ENCODE measurements at places on chromosomes 7 and 10. TPM values are rescaled to one million over a fixed set of nuclear protein-coding genes. Genes with fewer than 3 reads are reported as not detected.

- H3K27ac ChIP-seq: no peak overlapping the region
- H3K4me1 ChIP-seq: no peaks in the 10 kb centered on the region
- no peak for DNase-seq
- no peaks in the 10 kb centered on the region for H3K36me3 ChIP-seq
- H3K27me3 ChIP-seq: no peaks in the 10 kb centered on the region
- no peak overlapping the region for H3K4me3 ChIP-seq
Observed at GRCh38 chr10:66362522-66362921, 563.3 kb upstream of the LRRTM3 start.

Gene PTPRE
- 25.2 TPM for total RNA-seq

Gene DYNC1I1
- total RNA-seq: not detected

Gene PPP1R17
- not detected for total RNA-seq

DNA sequence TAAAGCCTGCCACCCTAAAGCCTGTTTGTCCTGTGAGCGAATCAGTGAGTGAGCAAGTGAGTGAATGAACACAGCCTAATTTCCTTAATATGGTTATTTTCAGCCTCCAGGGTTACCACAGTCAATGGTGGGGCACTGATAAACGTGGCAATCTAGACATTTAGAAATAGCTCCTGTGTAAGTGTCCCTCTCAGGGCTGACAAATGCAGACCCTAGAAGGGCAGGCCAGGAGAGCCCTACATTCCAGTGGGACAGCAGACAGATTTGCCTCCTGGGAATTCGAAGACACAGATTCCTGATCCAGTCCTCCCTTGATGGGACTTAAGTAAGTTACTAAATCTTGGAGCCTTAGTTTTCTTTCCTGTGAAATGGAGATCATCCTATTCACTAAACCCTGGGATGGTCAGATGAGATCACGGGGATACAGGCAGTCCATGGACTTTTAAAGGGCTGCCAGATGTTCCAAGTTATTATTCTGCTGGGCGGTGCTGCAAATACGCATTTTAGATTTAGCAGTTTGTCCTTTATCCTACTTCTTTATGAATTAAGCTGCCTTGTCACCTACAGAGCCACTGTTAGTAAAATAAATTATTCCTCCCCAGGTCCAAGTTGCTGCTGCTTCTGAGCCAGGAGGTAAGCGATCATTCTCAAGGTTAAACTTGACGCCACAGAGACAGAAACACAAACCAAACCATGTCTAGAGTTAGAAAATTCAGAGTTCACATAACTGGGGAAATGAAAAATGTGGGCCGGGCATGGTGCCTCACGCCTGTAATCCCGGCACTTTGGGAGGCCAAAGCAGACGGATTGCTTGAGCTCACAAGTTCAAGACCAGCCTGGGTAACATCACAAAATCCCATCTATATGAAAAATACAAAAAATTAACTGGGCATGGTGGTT, 54.8 kb upstream of the TM9SF3 start:
- H3K27me3 ChIP-seq: no peaks in the 10 kb centered on the region
- DNase-seq: no peak
- no peak overlapping the region for H3K4me3 ChIP-seq
- H3K36me3 ChIP-seq: no peaks in the 10 kb centered on the region

Gene SPOCK2
- total RNA-seq: 63.0 TPM

Gene KLLN
- total RNA-seq: 0.80 TPM

DNA sequence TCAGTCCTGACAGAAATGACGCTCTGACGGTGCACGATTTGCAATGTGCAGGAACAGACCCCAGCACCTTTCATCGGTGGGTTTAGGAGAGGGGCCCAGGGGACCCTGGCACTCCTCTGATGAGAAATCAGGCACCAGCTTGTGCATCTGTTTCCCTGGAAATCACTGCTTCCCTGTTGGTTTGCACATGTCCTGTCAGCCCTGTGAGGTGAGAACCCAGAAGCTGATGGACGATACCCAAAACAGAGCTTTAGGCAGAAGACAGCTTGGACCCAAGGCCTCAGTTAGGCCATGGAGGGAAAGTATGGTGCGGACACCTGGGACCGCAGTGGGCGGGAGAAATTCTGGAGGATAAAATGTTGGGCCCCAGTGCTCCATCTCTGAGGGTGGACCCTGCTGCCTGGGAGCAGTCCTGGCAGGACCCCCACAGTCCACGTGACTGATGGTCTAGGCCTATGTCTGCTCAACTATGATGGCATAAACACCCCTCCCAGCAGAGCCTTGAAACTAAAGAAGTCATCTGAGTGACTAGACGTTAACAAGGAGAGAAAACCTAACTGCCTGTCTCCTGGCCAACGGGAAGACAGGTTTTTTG, 242.8 kb downstream of the PTPRN2 start:
- H3K27ac ChIP-seq: no peak overlapping the region
- H3K4me3 ChIP-seq: no peak overlapping the region
- no peak for DNase-seq
- H3K27me3 ChIP-seq: no peaks in the 10 kb centered on the region
- H3K36me3 ChIP-seq: no peaks in the 10 kb centered on the region
- H3K4me1 ChIP-seq: no peaks in the 10 kb centered on the region

Gene CALHM3
- not detected for total RNA-seq

Gene C10orf67
- not detected for total RNA-seq

GRCh38 chr7:157745721-157746709, 409.2 kb downstream of the DNAJB6 start:
- no peak for DNase-seq
- H3K4me3 ChIP-seq: no peak overlapping the region
- no peaks in the 10 kb centered on the region for H3K36me3 ChIP-seq
- no peaks in the 10 kb centered on the region for H3K27me3 ChIP-seq
- no peak overlapping the region for H3K27ac ChIP-seq
- H3K4me1 ChIP-seq: no peaks in the 10 kb centered on the region

- no peaks in the 10 kb centered on the region for H3K36me3 ChIP-seq
- H3K4me1 ChIP-seq: no peaks in the 10 kb centered on the region
- no peak overlapping the region for H3K4me3 ChIP-seq
Observed at GRCh38 chr10:130817674-130818073, 493.8 kb downstream of the TCERG1L start.

DNA sequence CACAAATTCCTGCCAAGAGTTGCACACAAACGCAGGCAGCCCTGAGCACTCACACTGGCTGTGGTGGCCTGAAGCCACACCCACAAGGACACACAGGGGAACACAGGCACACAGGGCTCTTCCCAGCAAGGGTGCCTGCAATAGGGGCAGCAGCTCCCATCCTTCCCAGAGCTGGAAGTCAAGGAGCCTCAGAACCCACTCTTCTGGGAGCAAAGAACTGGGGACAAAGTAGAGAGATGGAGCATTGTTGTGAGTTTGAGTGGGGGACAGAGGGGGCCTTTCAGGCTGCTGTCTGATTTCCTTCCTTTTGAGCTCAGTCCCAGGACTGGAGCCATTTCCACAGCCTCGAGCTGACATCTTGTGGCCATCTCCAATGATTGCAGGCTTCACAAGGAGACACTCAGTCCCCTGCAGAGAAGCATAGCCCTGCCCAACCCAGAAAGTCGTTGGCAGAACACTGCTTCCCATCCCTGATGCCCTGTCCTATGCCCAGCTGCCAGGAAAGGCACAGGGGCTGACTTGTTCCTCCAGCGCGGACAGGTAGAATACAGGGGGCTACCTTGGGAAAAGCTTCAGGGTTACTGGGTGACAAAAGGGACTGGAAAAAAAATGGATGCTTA, 34.4 kb upstream of the SLF2 start:
- H3K4me3 ChIP-seq: no peak overlapping the region
- H3K4me1 ChIP-seq: no peaks in the 10 kb centered on the region
- no peaks in the 10 kb centered on the region for H3K36me3 ChIP-seq
- no peak overlapping the region for H3K27ac ChIP-seq
- no peak for DNase-seq
- no peaks in the 10 kb centered on the region for H3K27me3 ChIP-seq

- peaks cover 19% of the 10 kb centered on the region for H3K4me1 ChIP-seq
- H3K27me3 ChIP-seq: peaks cover 70% of the 10 kb centered on the region
- no peaks in the 10 kb centered on the region for H3K36me3 ChIP-seq
- no peak for DNase-seq
Observed at GRCh38 chr10:117165538-117166417, 27.7 kb upstream of the VAX1 start.

Gene AP1S1
- 42.6 TPM for total RNA-seq

Gene PTN
- total RNA-seq: not detected

GRCh38 chr10:97812696-97813095, 36.9 kb upstream of the GOLGA7B start:
- H3K27ac ChIP-seq: no peak overlapping the region
- no peaks in the 10 kb centered on the region for H3K36me3 ChIP-seq
- no peak overlapping the region for H3K4me3 ChIP-seq
- no peaks in the 10 kb centered on the region for H3K27me3 ChIP-seq
- DNase-seq: no peak
- H3K4me1 ChIP-seq: no peaks in the 10 kb centered on the region

- DNase-seq: no peak
- H3K27ac ChIP-seq: no peak overlapping the region
Observed at GRCh38 chr10:125021686-125022344, 79.9 kb downstream of the ZRANB1 start.

GRCh38 chr7:157855452-157856213, 518.8 kb downstream of the DNAJB6 start:
- H3K27ac ChIP-seq: no peak overlapping the region
- no peaks in the 10 kb centered on the region for H3K36me3 ChIP-seq
- peaks cover 10% of the 10 kb centered on the region for H3K4me1 ChIP-seq
- H3K4me3 ChIP-seq: no peak overlapping the region
